ENCODE measurements at places on chromosomes 5 and 9.

GRCh38 chr5:45225571-45226031 lies 416.9 kb downstream of the MRPS30 start:
- no peak for DNase-seq

DNA sequence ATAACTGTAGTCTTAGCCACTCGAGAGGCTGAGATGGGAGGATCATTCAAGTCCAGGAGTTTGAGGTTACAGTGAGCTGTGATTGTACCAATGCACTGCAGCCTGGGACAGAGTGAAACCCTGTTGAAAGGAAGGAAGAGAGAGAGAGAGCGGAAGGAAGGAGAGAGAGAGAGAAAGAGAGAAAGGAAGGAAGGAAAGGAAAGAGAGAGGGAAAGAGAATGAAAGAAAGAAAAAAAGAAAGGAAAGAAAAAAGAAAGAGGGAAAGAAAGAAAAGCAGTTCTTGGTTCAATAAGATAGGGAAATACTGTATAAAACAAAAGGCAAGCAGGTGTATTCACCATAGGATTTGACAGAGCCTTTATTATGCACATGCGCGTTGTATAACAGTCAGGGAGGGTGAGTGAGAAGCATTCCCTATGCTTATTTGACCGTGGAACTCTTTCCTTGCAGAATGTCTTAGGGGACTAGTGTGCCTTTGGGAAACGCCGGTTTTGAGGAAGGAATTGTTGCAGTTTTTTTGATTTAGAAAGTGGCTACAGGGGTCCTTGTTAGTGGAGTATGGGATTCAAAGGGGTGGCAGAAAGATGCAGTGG lies 42.0 kb downstream of the GSN start:
- DNase-seq: no peak

GRCh38 chr9:134175291-134175807 lies 11.0 kb upstream of the RNU6ATAC start:
- no peak for DNase-seq

GRCh38 chr5:178246624-178247279 lies 14.2 kb upstream of the PHYKPL start:
- no peak for DNase-seq

- no peak for DNase-seq
Observed at GRCh38 chr5:151541571-151541970, 49.6 kb downstream of the FAT2 start.
